ENCODE measurements at places on chromosomes 6 and 20. TPM values are rescaled to one million over a fixed set of nuclear protein-coding genes. Genes with fewer than 3 reads are reported as not detected.

The BHLHE23 gene
- total RNA-seq, result not detected

The FAM209B gene
- 1.8 TPM for total RNA-seq

The OLIG3 gene
- total RNA-seq, result not detected

The RIN2 gene
- total RNA-seq, result 0.20 TPM

The SMPDL3A gene
- 0.16 TPM for total RNA-seq

The HEBP2 gene
- 45.7 TPM for total RNA-seq
